Melanocyte of skin (primary cell): ENCODE measurements at places on chromosomes 4 and X. TPM values are rescaled to one million over a fixed set of nuclear protein-coding genes. Genes with fewer than 3 reads are reported as not detected.

The PDLIM3 gene
- total RNA-seq = 12.0 and 35.6 TPM in 2 replicates

The RAB40AL gene
- total RNA-seq = 0.31 and 0.33 TPM in 2 replicates

The CACNA1F gene
- total RNA-seq = not detected in 2 replicates

The GLRB gene
- 0.67 and 1.1 TPM in 2 replicates for total RNA-seq

The SULT1B1 gene
- total RNA-seq = under 0.01 TPM in 1 of 2 replicates, not detected in the other

The LINC00632 gene
- 3.3 and 8.6 TPM in 2 replicates for total RNA-seq

The ODAPH gene
- total RNA-seq = under 0.01 TPM in 1 of 2 replicates, not detected in the other

The HTR2C gene
- not detected in 2 replicates for total RNA-seq

The SCD5 gene
- 6.3 TPM in 2 replicates for total RNA-seq

The GPR82 gene
- not detected in 2 replicates for total RNA-seq

The FOXP3 gene
- total RNA-seq = 0.34 TPM in 1 of 2 replicates, not detected in the other
